Endodermal cell (in vitro differentiated cells): ENCODE measurements at places on chromosomes 3 and 15.
A peak's percentile ranks its signal among the peaks of the same experiment; 100 is the strongest.

GRCh38 chr3:78022232-78022631 lies 982.3 kb downstream of the ROBO2 start:
- H3K36me3 ChIP-seq = no peaks in the 10 kb centered on the region
- H3K4me1 ChIP-seq = no peaks in the 10 kb centered on the region
- no peak overlapping the region for H3K4me3 ChIP-seq

DNA sequence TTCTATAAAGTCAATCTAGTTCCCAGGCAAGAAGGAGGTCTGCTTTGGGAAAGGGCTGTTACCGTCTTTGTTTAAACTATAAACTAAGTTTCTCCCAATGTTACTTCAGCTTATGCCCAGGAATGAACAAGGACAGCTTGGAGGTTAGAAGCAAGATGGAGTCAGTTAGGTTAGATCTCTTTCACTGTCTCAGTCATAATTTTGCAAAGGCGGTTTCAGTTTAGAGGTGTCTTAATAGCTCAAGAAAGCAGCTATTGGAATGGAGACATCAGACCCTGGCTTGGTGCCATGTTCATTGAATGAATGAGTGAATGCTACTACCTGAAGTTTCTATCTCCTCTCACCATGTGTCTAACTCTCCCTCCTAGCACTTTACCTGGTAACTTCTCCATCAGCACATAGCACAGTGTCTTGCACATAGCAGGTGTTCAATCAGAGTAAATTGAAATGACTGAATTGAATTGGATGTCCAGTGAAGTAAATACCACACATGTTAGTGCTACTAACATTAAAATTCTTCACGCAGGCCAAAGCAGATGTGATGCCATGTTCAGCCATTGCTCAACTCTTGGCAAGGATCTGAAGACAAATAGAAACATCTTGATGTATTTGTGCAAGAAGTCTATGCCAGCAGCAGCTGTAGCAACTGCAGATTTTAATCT lies 28.2 kb downstream of the CLEC3B start:
- H3K4me1 ChIP-seq = peaks cover 10% of the 10 kb centered on the region
- DNase-seq = no peak
- H3K27ac ChIP-seq = no peak overlapping the region
- no peaks in the 10 kb centered on the region for H3K36me3 ChIP-seq

DNA sequence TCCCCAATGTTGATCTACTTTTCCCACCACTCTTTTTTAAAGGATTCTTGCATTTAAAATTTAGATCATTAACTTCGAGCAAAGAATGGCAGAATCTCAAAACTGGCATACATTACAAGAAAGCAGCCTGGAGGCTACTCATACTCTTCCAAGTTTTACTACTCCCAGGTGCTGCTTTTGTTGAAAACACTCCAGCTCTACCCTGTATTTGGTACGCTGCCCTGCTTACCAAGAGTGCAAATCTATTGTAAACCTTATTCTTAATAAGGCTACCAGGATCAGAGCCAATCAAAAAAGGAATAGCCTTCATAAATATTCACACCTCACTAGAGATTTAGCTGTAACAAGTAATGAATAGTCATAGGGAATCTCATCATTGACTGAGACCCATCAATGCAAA lies 11.6 kb upstream of the CNTN3 start:
- H3K36me3 ChIP-seq = no peaks in the 10 kb centered on the region
- H3K4me3 ChIP-seq = no peak overlapping the region
- no peak overlapping the region for H3K27ac ChIP-seq
- no peaks in the 10 kb centered on the region for H3K27me3 ChIP-seq

- no peak overlapping the region for H3K27ac ChIP-seq
- H3K4me3 ChIP-seq = no peak overlapping the region
- no peaks in the 10 kb centered on the region for H3K27me3 ChIP-seq
- no peaks in the 10 kb centered on the region for H3K4me1 ChIP-seq
- DNase-seq = no peak
Observed at GRCh38 chr3:54633444-54634121, 294.3 kb downstream of the LRTM1 start.

GRCh38 chr3:58585005-58585786 lies 8.0 kb upstream of the FAM107A start:
- no peaks in the 10 kb centered on the region for H3K36me3 ChIP-seq
- H3K27ac ChIP-seq = no peak overlapping the region
- peak; percentile 95 for DNase-seq

- no peaks in the 10 kb centered on the region for H3K27me3 ChIP-seq
- no peak overlapping the region for H3K4me3 ChIP-seq
- no peak for DNase-seq
- H3K36me3 ChIP-seq = no peaks in the 10 kb centered on the region
Observed at GRCh38 chr15:32682977-32683630, 34.7 kb upstream of the GREM1 start.

GRCh38 chr3:182258538-182259177 lies 534.6 kb upstream of the ATP11B start:
- H3K36me3 ChIP-seq = no peaks in the 10 kb centered on the region
- H3K4me3 ChIP-seq = no peak overlapping the region
- no peak overlapping the region for H3K27ac ChIP-seq
- DNase-seq = no peak

- H3K27me3 ChIP-seq = no peaks in the 10 kb centered on the region
- no peaks in the 10 kb centered on the region for H3K36me3 ChIP-seq
- peak; percentile 57 for DNase-seq
- H3K4me3 ChIP-seq = no peak overlapping the region
- H3K27ac ChIP-seq = no peak overlapping the region
Observed at GRCh38 chr3:94162700-94163099, 99.8 kb downstream of the NSUN3 start.

GRCh38 chr3:85525264-85525663 lies 566.5 kb downstream of the CADM2 start:
- H3K36me3 ChIP-seq = no peaks in the 10 kb centered on the region
- no peak overlapping the region for H3K4me3 ChIP-seq
- H3K27ac ChIP-seq = no peak overlapping the region
- H3K4me1 ChIP-seq = peaks cover 3% of the 10 kb centered on the region

DNA sequence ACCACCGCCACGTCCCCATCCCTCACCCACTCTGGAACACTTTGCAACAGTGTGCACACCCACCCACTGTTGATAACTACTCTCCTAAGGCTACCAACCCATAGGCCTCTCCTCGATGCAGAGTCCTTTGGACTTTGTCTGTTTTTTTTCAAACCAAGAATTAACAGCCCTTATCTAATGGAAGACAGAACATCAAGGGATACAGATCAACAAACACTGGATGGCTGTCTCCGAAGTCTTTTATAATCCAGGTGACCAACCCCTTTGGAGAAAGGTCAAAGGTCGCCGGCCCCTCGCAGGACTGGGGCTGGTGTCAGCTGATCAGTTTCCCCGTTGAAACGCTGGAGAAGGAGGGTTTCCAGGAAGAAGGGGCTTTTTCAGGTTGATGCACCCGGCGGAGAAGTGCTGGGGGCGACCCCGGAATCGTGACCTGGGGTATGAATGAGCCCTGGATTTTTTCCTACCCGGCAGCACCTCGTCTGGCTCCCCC lies 532 bp downstream of the B4GALT4 start:
- H3K4me1 ChIP-seq = no peaks in the 10 kb centered on the region
- peak; percentile 77 for DNase-seq
- peak overlapping the region; percentile 6 for H3K27ac ChIP-seq
- peak overlapping the region; percentile 98 for H3K4me3 ChIP-seq

GRCh38 chr3:194343561-194343893 lies 7.6 kb downstream of the CPN2 start:
- no peak for DNase-seq
- no peaks in the 10 kb centered on the region for H3K36me3 ChIP-seq
- H3K27ac ChIP-seq = no peak overlapping the region
